Tibial nerve (tissue), 4 donors: ENCODE measurements at places on chromosomes 13 and 19.

DNA sequence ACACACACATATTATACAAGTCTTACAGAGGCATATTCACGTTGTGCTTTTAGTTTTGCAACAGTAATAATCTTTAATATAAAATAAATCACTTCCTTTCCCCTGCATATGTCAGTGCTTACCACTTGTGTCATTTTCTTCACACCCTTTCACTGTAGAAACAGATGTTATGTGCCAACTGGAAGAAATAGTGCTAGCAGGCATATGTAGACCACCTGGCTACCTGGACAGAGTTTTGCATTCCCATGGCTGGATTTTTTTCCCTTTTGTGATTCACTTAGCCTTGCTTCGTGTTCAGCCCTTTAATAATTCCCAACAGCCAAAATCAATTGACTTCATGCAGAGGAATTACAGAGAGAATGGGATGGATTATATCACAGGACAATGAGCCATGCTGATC is 399.1 kb upstream of the SPRY2 start:
- no peak for DNase-seq
- no peaks in the 10 kb centered on the region for H3K4me1 ChIP-seq
- no peak overlapping the region for H3K4me3 ChIP-seq
- no peaks in the 10 kb centered on the region for H3K27me3 ChIP-seq
- H3K27ac ChIP-seq: no peak overlapping the region
- H3K36me3 ChIP-seq: no peaks in the 10 kb centered on the region

- H3K27ac ChIP-seq: no peak overlapping the region
- H3K4me1 ChIP-seq: no peaks in the 10 kb centered on the region
- no peaks in the 10 kb centered on the region for H3K36me3 ChIP-seq
- H3K27me3 ChIP-seq: no peaks in the 10 kb centered on the region
Observed at GRCh38 chr19:8557642-8558238, 19.5 kb downstream of the MYO1F start.

DNA sequence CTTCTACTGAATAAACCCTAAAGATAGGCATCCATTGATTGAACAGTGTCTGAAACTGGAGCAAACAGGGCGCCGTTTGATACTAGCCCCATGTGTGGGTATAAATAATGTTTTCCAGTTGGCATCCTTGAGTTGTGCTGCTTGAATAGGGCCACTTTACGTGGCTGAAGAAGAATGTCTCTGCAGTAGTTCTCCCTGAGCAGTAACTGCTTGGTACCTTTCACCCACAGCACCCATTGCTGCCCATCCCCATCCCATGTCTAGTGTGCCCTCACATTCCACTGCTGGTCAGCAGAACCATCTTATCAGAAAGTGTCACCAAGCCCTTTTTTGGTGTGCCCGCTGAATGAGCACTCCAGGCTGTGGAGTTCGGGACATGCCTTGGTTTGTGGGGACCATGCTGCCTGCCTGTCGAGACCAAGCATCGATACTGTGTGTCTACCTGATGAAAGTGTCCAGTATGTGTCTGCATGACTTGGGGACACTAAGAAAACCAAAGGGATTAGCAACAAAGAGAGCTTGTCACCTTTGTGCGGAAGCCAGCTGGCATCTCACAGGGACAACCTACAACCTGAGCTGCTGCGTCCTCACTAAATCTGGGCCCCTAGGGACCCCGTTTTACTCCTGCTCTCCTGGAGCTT is 162.0 kb downstream of the TM9SF2 start:
- DNase-seq: no peak
- H3K27me3 ChIP-seq: no peaks in the 10 kb centered on the region
- H3K4me3 ChIP-seq: no peak overlapping the region
- H3K27ac ChIP-seq: no peak overlapping the region
- no peaks in the 10 kb centered on the region for H3K4me1 ChIP-seq
- H3K36me3 ChIP-seq: no peaks in the 10 kb centered on the region

- H3K4me1 ChIP-seq: no peaks in the 10 kb centered on the region
- no peak overlapping the region for H3K4me3 ChIP-seq
- H3K27ac ChIP-seq: no peak overlapping the region
- no peaks in the 10 kb centered on the region for H3K36me3 ChIP-seq
- DNase-seq: no peak
Observed at GRCh38 chr13:100388923-100389322, 199.7 kb downstream of the GGACT start.

- no peak overlapping the region for H3K4me3 ChIP-seq
- H3K27ac ChIP-seq: no peak overlapping the region
- DNase-seq: no peak
- no peaks in the 10 kb centered on the region for H3K4me1 ChIP-seq
- peaks cover 66% of the 10 kb centered on the region for H3K27me3 ChIP-seq
Observed at GRCh38 chr13:45851956-45852355, 403 bp upstream of the SIAH3 start.

DNA sequence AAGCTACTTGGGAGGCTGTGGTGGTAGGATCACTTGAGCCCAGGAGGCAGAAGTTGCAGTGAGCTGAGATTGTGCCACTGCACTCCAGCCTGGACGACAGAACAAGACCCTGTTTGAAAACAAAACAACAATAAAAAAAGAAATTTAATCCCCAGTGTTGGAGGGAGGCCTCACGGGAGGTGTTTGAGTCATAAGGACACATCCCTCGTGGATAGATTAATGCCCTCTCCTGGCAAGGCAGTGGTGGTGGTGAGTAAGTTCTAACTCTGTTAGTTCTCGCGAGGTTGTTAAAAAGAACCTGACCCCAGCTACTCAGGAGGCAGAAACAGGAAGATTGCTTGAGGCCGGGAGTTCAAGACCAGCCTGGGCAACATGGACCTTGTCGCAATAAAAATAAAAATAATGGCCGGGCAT is 27.6 kb upstream of the SIN3B start:
- H3K4me1 ChIP-seq: no peaks in the 10 kb centered on the region
- no peak for DNase-seq
- no peaks in the 10 kb centered on the region for H3K36me3 ChIP-seq
- H3K27me3 ChIP-seq: no peaks in the 10 kb centered on the region

GRCh38 chr19:38073841-38074685 is 150.0 kb downstream of the DPF1 start:
- H3K4me1 ChIP-seq: no peaks in the 10 kb centered on the region
- peaks cover 13% of the 10 kb centered on the region for H3K36me3 ChIP-seq
- no peak overlapping the region for H3K27ac ChIP-seq

DNA sequence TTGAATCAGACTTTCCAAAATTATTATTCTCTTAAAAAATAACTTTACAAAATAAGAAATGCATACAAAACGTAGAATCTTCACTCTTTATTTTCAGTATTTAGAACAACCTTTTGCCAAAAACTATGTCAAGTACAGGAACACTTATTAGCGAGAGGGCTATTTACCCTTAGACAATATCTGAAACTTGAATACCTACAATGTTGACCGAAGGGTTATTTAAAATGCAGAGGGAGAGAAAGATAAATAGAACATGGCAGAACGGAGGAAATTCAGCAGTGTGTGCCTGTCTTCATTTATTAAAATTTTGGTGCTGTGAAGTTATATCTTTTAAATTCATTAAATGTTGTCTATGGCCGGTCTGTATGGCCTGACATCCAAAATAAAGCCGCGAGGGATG is 198.8 kb downstream of the EFNB2 start:
- no peaks in the 10 kb centered on the region for H3K27me3 ChIP-seq
- no peaks in the 10 kb centered on the region for H3K4me1 ChIP-seq
- DNase-seq: no peak
- H3K36me3 ChIP-seq: no peaks in the 10 kb centered on the region
- H3K4me3 ChIP-seq: no peak overlapping the region

- no peak overlapping the region for H3K4me3 ChIP-seq
- no peaks in the 10 kb centered on the region for H3K27me3 ChIP-seq
- no peaks in the 10 kb centered on the region for H3K4me1 ChIP-seq
- H3K36me3 ChIP-seq: no peaks in the 10 kb centered on the region
- DNase-seq: no peak
Observed at GRCh38 chr13:89923736-89924135, 1423.8 kb upstream of the MIR17HG start.

DNA sequence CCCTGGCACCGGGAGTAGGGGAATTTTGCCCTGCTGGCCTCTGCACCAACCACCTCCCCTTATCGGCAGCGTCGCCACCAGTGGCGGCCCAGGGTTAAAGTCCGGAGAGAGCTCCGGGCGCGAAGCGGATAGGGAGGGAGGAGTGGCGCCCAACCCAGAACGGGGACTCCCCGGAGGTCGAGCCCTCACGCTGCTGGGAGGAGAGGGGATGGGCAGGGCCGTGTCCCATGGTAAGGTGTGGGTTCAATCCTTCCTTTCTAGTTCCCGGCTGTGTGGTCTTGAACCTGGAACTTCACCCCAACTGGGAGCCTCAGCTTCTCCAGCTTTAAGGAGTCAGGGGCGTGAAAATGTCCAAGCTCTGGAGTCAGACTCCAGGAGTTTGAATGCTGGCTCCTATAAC is 23.3 kb upstream of the BCL3 start:
- H3K4me3 ChIP-seq: no peak overlapping the region
- H3K36me3 ChIP-seq: no peaks in the 10 kb centered on the region
- no peaks in the 10 kb centered on the region for H3K27me3 ChIP-seq

- DNase-seq: no peak
- H3K27me3 ChIP-seq: no peaks in the 10 kb centered on the region
- H3K4me1 ChIP-seq: no peaks in the 10 kb centered on the region
- no peaks in the 10 kb centered on the region for H3K36me3 ChIP-seq
Observed at GRCh38 chr13:95275322-95276036, 25.8 kb downstream of the ABCC4 start.

DNA sequence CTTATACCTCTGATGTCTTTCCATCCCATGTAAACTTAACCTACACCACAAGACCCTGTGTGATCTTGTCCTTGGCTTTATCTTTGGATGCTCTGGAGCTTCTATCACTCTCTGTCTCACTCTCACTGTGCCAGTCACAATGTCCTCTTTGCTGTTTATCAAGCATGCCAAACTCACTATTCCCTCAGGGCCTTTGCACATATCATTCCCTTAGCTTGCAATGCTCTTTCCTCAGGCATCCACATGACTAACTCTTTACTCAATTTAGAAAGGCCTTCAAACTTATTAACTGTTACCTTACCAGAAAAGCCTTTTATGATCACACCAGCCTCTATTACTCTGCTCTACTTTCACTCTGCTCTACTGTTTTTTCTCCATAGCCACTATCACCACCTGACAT is 354.1 kb downstream of the RFC3 start:
- no peak overlapping the region for H3K4me3 ChIP-seq
- no peaks in the 10 kb centered on the region for H3K4me1 ChIP-seq
- no peak overlapping the region for H3K27ac ChIP-seq
- no peaks in the 10 kb centered on the region for H3K36me3 ChIP-seq
- H3K27me3 ChIP-seq: no peaks in the 10 kb centered on the region

DNA sequence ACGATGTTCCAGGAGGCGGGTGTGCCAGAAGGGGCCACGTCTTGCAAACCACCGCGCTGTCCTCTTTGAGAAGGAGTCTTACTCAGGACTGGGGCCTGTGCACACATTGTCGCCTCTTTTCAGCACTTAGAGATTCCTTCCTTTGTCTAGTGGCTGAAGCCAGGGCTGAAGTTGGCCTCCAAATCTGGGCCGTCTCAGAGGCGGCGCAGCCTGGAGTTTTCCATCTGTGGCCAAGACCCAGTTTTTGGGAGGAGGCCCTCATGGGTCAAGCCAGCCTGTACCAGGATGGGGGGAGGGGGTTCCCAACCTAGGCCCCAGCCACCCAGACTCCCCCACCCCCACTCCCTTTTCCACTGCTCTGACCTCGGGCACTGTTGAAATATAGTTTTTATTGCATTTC is 11.8 kb downstream of the ANO8 start:
- H3K36me3 ChIP-seq: peaks cover 84% of the 10 kb centered on the region
- DNase-seq: no peak
- H3K4me1 ChIP-seq: peaks cover 15% of the 10 kb centered on the region
- no peak overlapping the region for H3K4me3 ChIP-seq
- no peaks in the 10 kb centered on the region for H3K27me3 ChIP-seq

DNA sequence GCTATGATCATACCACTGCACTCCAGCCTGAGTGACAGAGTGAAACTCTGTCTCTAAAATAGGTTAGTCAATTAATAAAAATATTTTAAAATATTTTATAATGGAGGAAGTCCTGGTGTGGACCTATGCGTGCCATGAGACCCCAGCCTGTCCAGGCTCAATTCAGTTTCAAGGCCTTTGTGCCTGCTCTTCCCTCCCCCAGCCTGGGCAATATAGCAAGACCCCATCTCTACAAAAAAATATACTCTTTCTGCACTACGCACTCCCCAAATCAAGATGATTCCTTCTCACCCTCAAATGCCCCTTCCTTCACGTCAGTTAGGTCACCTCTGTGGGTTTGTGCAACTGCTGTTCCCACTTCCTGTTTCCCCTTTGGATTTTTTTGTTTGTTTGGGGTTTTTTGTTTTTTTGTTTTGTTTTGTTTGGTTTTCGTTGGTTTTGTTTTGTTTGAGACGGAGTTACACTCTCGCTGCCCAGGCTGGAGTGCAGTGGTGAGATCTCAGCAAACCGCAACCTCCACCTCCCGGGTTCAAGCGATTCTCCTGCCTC is 1.4 kb upstream of the HSH2D start:
- no peak overlapping the region for H3K4me3 ChIP-seq
- H3K36me3 ChIP-seq: no peaks in the 10 kb centered on the region
